Peyer's patch (tissue), 4 donors: ENCODE measurements at places on chromosomes 5 and 9.

GRCh38 chr9:106557996-106558667, 304.8 kb upstream of the ZNF462 start:
- no peaks in the 10 kb centered on the region for H3K4me1 ChIP-seq
- H3K27me3 ChIP-seq, result no peaks in the 10 kb centered on the region
- no peak overlapping the region for H3K27ac ChIP-seq
- DNase-seq, result no peak
- H3K36me3 ChIP-seq, result no peaks in the 10 kb centered on the region
- no peak overlapping the region for H3K4me3 ChIP-seq

DNA sequence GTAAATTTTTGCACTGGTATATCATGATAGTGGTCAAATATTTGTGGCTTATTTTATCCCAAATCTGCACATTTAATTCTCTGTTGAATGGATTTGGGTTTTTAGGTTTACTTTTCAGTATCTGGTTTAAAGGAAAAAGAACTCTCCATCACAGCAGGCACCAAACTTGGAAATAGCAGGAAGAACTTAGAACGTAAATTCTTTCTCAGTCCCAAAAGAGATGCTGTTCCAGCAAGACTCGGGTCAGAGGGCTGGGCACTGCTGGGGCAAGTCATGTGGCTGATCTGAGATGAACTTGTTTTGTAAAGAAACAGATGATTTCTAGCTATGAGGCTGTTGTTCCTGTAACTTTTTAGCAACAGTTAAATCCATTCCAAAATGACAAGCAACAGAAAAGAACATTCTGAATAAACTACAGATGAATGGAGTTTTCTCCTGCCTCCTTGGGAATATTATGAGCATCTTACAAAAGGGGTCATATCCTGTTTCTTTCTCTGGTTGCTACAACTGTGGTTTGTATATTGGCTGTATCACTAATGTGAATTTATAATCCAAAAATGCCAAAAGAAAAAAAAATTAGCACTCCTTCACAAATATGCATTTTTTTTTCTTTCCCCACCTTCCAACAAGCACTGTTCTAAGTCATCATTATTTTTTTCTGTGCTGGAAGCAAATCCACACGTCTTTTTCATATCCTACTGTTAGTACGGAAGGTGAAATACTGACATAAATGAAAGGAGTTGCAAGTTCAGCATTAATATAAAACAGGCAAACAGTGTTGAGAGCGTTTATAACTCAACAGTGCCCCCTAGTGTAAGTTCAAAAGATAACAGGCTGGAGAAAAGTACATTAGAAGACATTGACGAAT, 31.1 kb downstream of the OR2K2 start:
- no peak overlapping the region for H3K4me3 ChIP-seq
- no peaks in the 10 kb centered on the region for H3K4me1 ChIP-seq
- no peak overlapping the region for H3K27ac ChIP-seq
- no peaks in the 10 kb centered on the region for H3K36me3 ChIP-seq
- DNase-seq, result peak; percentile 63

DNA sequence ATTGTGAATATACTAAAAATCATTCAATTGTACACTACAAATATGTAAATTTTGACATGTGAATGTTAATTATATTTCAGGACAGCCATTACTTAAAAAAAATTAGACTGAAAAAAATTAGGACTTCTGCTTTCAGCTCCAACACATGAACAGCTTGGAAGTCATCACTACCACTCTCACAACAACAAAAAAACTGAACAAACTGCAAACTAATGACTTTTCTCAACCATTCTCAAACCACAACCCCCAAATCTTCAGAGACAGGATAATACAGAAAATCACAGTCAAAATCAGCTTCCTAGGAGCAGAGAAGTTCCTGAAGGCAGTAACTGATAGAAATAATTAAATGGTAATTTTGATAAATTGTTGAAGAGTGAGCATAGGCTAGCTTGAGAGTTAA, 686.4 kb downstream of the TLE1 start:
- H3K36me3 ChIP-seq, result no peaks in the 10 kb centered on the region
- no peak for DNase-seq
- no peak overlapping the region for H3K27ac ChIP-seq
- no peaks in the 10 kb centered on the region for H3K27me3 ChIP-seq

DNA sequence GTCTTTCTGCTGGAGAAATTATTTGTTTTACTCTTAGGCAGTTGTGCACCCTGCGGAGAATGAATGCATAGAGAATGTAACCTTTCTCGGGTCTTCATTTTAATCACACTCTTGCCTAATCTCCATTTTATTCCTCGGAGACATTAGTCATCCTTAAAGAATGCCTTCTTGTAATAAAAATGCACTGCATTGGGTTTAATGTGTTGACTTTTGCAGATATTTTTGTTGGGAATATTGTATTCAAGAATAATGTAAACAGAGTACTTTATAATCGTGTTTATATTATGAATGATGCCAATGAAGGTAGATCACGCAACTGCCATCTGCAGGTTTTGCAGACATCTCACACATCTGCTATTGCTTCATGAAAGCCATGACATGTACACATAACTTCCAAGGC, 1093.9 kb upstream of the CDH6 start:
- H3K4me3 ChIP-seq, result no peak overlapping the region
- H3K27me3 ChIP-seq, result no peaks in the 10 kb centered on the region
- H3K27ac ChIP-seq, result no peak overlapping the region

GRCh38 chr5:169131616-169132301, 169.2 kb downstream of the SLIT3 start:
- no peak overlapping the region for H3K27ac ChIP-seq
- no peaks in the 10 kb centered on the region for H3K4me1 ChIP-seq
- no peak for DNase-seq
- no peaks in the 10 kb centered on the region for H3K27me3 ChIP-seq
- H3K4me3 ChIP-seq, result no peak overlapping the region

DNA sequence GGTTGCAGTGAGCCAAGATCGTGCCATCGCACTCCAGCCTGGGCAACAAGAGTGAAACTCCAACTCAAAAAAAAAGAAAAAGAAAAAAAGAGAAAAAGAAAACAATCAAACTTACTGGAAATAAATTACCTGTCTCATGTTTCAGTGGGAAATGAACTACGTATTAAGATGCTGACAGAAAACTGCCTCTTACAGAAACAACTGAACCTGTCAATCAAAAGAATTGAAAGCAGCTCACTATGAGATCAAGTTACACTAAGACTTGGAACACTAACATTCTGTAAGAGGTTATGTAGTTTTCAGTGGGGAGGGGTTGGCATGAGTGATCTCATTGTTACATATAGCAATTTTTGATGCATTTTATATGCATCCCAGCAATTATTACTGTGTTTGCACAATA, 64.4 kb upstream of the SPATA31E1 start:
- H3K4me3 ChIP-seq, result no peak overlapping the region
- H3K4me1 ChIP-seq, result no peaks in the 10 kb centered on the region
- DNase-seq, result no peak
- H3K36me3 ChIP-seq, result no peaks in the 10 kb centered on the region
- H3K27me3 ChIP-seq, result no peaks in the 10 kb centered on the region

DNA sequence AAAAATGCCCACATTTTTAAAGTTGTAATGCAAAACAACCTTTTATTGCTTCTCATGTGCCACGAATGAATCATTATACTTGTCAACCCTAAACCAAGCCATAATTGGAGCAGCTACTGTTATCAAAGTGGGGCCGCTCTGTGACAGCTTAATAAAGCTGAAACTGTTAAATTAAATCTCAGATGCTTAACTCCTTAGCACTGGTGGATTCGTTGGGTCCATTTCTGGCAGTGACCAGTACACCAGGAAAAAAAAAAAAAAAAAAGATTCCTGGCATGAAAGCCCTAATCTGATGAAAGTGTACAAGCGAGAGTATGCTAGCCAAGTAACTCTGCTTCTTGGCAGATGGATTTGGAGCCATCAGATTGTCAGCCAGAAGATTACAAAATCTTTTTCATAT, 164.8 kb downstream of the ZSWIM6 start:
- H3K27me3 ChIP-seq, result no peaks in the 10 kb centered on the region
- H3K4me1 ChIP-seq, result no peaks in the 10 kb centered on the region
- H3K4me3 ChIP-seq, result no peak overlapping the region
- H3K36me3 ChIP-seq, result no peaks in the 10 kb centered on the region
- H3K27ac ChIP-seq, result no peak overlapping the region

GRCh38 chr5:143340891-143341685, 62.4 kb downstream of the NR3C1 start:
- no peaks in the 10 kb centered on the region for H3K27me3 ChIP-seq
- H3K27ac ChIP-seq, result no peak overlapping the region
- DNase-seq, result no peak
- no peak overlapping the region for H3K4me3 ChIP-seq
- H3K36me3 ChIP-seq, result no peaks in the 10 kb centered on the region
- H3K4me1 ChIP-seq, result no peaks in the 10 kb centered on the region

- no peaks in the 10 kb centered on the region for H3K36me3 ChIP-seq
- no peak overlapping the region for H3K4me3 ChIP-seq
- H3K4me1 ChIP-seq, result no peaks in the 10 kb centered on the region
- H3K27me3 ChIP-seq, result no peaks in the 10 kb centered on the region
- DNase-seq, result peak; percentile 37
Observed at GRCh38 chr9:9615086-9615485, 997.7 kb downstream of the PTPRD start.

GRCh38 chr9:85067792-85068191, 398.3 kb downstream of the NTRK2 start:
- H3K27ac ChIP-seq, result no peak overlapping the region
- H3K27me3 ChIP-seq, result no peaks in the 10 kb centered on the region
- H3K4me1 ChIP-seq, result no peaks in the 10 kb centered on the region
- H3K4me3 ChIP-seq, result no peak overlapping the region
- no peak for DNase-seq

GRCh38 chr5:11560915-11561697, 343.1 kb downstream of the CTNND2 start:
- DNase-seq, result no peak
- H3K4me3 ChIP-seq, result no peak overlapping the region
- no peaks in the 10 kb centered on the region for H3K4me1 ChIP-seq
- no peaks in the 10 kb centered on the region for H3K27me3 ChIP-seq
- H3K27ac ChIP-seq, result no peak overlapping the region

DNA sequence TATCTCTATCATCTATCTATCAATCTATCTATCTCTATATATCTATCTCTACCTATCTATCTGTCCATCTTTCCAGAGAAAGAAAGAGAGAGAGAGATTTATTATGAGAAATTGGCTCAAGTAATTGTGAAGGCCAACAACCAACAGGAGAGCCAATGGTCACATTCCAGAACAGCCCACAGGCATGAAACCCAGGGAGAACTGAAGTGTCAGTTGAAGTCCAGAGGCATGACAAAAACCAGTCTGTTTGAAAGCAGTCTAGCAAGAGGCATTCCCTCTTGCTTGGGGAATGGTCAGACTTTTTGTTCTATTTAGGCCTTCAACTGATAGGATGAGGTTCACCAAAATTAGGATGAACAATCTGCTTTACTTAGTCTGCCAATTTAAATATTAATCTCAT, 87.6 kb upstream of the PLCXD3 start:
- no peaks in the 10 kb centered on the region for H3K36me3 ChIP-seq
- no peak overlapping the region for H3K4me3 ChIP-seq
- no peak overlapping the region for H3K27ac ChIP-seq
- no peaks in the 10 kb centered on the region for H3K27me3 ChIP-seq
- DNase-seq, result no peak

DNA sequence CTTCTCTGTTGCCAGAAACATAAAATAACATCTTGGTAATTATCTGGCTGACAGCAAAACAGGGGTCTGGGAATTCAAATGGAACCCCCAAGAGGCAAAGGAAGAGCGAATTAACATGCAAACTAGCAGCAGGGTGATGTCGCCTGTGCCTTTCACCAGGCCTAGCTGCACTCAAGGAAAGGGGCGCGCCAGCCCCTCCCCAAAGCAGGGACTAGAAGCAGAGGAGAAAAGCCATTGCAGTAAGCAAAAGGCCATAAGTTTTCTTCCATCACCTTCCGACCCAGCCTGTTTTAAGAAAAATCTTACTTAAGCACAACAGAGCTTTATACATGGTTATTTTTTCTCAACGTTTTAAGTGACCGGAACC, 539 bp downstream of the POC5 start:
- no peaks in the 10 kb centered on the region for H3K36me3 ChIP-seq
- DNase-seq, result no peak
- H3K27me3 ChIP-seq, result no peaks in the 10 kb centered on the region

- no peak within 1 kb of the TSS for H3K27ac ChIP-seq
- peak; percentile 72 for DNase-seq
- no peaks in the 10 kb centered on the region for H3K36me3 ChIP-seq
- H3K4me1 ChIP-seq, result peaks cover 13% of the 10 kb centered on the region
Observed at GRCh38 chr5:150507474-150508276, at the start of gene NDST1. NDST1 (plus strand) TSS chr5:150508131; CDS start chr5:150521255, 13,124 bp downstream.

- H3K36me3 ChIP-seq, result no peaks in the 10 kb centered on the region
- no peaks in the 10 kb centered on the region for H3K4me1 ChIP-seq
- no peak for DNase-seq
- no peaks in the 10 kb centered on the region for H3K27me3 ChIP-seq
- H3K4me3 ChIP-seq, result no peak overlapping the region
- H3K27ac ChIP-seq, result no peak overlapping the region
Observed at GRCh38 chr9:113131689-113132151, 19.1 kb upstream of the SLC31A2 start.

- H3K27me3 ChIP-seq, result no peaks in the 10 kb centered on the region
- H3K27ac ChIP-seq, result no peak overlapping the region
- no peaks in the 10 kb centered on the region for H3K4me1 ChIP-seq
- H3K36me3 ChIP-seq, result no peaks in the 10 kb centered on the region
- H3K4me3 ChIP-seq, result no peak overlapping the region
Observed at GRCh38 chr9:134618163-134618832, 23.3 kb upstream of the COL5A1 start.

- H3K4me3 ChIP-seq, result no peak overlapping the region
- DNase-seq, result no peak
- H3K36me3 ChIP-seq, result no peaks in the 10 kb centered on the region
Observed at GRCh38 chr9:32723789-32724325, 59.5 kb upstream of the TMEM215 start.

GRCh38 chr9:124802426-124802825, 25.5 kb downstream of the OLFML2A start:
- H3K4me1 ChIP-seq, result no peaks in the 10 kb centered on the region
- H3K36me3 ChIP-seq, result no peaks in the 10 kb centered on the region
- no peak overlapping the region for H3K4me3 ChIP-seq
- no peak for DNase-seq

- H3K27ac ChIP-seq, result no peak overlapping the region
- no peak for DNase-seq
- no peaks in the 10 kb centered on the region for H3K36me3 ChIP-seq
- no peak overlapping the region for H3K4me3 ChIP-seq
Observed at GRCh38 chr5:150263801-150264621, 25.6 kb downstream of the CAMK2A start.

- no peak overlapping the region for H3K4me3 ChIP-seq
- H3K4me1 ChIP-seq, result no peaks in the 10 kb centered on the region
- no peaks in the 10 kb centered on the region for H3K36me3 ChIP-seq
Observed at GRCh38 chr5:93873211-93873736, 131.9 kb upstream of the POU5F2 start.

GRCh38 chr5:84425365-84425881, 40.7 kb upstream of the EDIL3 start:
- no peak overlapping the region for H3K4me3 ChIP-seq
- no peak for DNase-seq
- no peaks in the 10 kb centered on the region for H3K27me3 ChIP-seq
- H3K27ac ChIP-seq, result no peak overlapping the region
